ENCODE measurements at places on chromosomes 6 and 20.

DNA sequence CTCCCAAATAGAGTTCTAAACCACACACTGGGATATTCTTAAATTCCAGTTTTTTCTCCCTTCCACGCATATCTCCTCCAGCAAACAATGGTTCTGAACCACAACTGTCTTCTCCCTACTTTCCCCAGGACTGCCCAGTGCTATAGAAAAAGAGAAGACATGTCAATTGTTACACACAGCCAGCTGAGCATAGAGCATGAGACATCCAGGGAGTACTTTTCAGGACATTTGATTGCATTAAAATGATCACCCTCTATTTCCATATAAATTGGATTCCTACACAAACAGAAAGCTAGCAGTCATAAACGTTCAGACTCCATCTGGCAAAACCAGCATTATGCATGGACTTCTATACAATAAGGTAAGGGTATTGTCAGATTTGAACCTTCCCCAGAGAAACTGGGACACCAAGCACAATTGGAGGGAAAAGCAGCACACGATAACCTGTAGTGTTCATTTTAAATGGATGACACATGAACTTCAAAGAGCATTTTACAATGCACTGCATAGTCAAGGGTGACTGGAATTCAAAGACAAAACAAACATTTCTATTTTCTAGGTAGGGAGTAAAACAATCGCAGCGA lies 93.1 kb upstream of the HEY2 start:
- no peak for DNase-seq

GRCh38 chr6:21115111-21115510 lies 478.4 kb upstream of the SOX4 start:
- no peak for DNase-seq

- DNase-seq, result no peak
Measured at GRCh38 chr6:36025260-36025931, 955 bp upstream of the SLC26A8 start.

GRCh38 chr20:58274384-58274783 lies 35.1 kb upstream of the RAB22A start:
- DNase-seq, result no peak

DNA sequence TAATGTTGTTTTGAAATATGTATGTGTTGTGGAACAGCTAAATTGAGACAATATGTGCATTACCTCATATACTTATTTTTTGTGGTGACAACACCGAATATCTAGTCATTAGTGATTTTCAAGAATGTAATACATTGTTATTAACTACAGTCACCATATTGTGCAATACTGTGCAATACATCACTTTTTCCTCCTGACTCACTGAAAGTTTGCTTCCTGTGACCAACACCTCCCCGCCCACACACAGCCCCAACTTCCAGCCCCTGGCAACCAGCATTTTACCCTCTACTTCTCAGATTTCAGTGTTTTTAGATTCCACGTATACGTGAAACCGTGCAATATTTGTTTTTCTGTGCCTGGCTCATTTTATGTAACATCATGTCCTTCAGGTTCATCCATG lies 627.9 kb downstream of the PRKN start:
- no peak for DNase-seq

GRCh38 chr6:24720131-24720603 lies 1.2 kb upstream of the C6orf62 start:
- no peak for DNase-seq

GRCh38 chr6:21404577-21404976 lies 189.0 kb upstream of the SOX4 start:
- DNase-seq, result no peak

GRCh38 chr20:62752671-62753501 lies 43.4 kb upstream of the MRGBP start:
- DNase-seq, result no peak

GRCh38 chr6:124983383-124984083 lies 21.3 kb downstream of the RNF217 start:
- DNase-seq, result no peak

DNA sequence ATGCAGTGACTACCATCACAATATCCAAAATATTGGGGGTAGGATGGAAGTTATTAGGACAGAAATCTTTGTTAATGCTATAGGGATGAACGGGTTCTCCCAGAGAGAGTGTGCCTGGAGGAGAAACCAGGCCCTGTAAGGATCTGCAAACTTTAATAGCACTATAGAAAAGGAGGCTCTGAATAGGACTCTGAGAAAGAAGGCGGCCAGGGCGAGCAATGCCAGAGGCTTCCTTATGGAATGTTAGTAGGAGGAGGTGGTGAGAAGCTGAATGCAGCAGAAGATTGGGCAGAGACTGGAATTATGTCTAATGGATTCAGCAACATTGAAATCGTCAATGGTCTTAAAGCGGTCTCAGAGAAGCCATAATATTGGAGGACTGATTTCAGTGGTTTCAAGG lies 84.6 kb upstream of the SYNDIG1 start:
- no peak for DNase-seq

DNA sequence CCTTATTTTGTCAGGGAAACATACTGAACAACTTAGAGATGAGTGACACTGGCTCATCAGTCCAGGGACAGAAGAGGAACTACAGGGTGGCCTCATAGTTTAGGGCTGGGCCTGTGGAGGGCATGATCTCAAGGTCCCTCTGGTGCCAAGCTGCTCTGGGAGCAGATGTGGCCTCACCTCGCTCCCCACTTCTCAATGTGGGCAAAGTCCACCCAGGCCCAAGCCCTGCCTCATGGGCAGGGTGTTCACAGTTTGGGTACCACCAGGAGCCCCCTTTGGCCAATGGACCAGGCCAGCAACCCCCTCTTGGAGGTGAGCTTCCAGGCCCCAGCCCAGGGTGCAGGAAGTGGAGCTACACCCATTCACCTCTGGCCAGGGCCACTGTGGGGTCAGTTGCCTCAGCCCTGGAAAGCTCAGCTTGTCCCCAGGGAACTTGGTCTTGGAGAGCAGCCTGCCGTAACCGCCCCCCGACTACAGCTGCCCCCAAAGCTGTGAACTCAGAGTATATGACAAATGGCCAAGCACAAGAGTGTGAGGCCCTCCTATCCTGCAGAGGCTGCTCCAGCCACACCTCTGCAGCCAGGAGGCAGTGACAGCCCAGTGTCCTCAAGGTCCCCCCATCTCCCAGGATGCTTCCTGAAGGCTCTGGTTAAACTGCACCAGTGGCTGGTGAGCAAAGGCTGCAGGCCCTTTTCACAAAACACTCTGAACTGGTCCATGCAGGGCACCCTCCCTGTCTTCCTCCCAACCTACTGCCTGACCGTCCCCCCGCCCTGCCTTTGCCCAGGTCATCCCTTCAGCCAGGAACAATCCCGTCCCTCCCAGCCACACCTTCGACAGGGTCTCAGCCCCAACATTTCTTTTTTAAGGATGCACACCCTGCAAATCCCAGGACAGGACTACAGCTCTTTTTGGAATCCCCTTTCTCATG lies 3.6 kb downstream of the ADISSP start:
- no peak for DNase-seq

GRCh38 chr6:41042226-41043055 lies at the start of gene TSPO2:
TSS of gene TSPO2 (plus strand) at chr6:41042467. CDS start at chr6:41042986, 519 bp downstream.
- no peak for DNase-seq

DNA sequence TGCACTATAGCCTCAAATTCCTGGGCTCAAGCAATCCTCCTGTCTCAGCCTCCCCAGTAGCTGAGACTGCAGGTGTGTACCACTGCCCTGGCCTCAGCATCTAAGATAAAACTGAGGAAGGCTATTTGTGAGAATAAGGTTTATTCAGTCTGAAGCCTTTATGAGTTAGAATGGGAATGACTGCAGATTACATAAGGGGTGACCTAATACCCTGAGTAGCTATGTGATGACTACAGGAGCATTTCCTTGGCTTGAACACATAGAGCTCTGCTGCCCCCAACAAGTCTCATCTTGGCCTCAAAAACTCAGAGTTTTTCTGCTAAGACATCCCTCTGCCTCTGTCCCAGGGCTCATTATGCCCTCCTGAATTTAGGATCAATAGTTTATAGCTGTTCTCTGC lies 7.6 kb downstream of the GSS start:
- no peak for DNase-seq

DNA sequence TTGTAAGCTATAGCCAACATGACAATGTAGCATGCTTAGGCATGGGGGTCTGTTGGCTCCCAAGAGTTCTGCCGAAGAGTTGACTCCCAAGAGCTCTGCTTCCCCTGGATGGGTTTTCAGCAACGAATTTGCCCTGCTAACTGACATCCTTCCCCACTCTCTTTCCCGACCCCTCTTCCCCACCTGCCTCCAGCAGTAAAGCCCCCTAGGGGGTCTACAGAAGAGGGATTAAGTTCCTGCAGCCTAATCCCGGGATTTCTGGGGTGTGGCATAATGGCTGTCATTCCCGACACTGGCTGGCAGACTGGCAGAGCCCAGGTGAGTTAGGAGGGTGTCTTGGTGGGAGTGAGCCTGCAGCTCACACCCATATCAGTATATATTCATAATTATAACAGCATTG lies 121.0 kb upstream of the ZNF184 start:
- DNase-seq, result no peak

GRCh38 chr20:10699941-10700340 lies 26.1 kb upstream of the JAG1 start:
- no peak for DNase-seq

- DNase-seq, result no peak
Measured at GRCh38 chr6:16595514-16596120, 165.6 kb downstream of the ATXN1 start.

- no peak for DNase-seq
Measured at GRCh38 chr6:34161857-34162515, 16.1 kb upstream of the GRM4 start.

DNA sequence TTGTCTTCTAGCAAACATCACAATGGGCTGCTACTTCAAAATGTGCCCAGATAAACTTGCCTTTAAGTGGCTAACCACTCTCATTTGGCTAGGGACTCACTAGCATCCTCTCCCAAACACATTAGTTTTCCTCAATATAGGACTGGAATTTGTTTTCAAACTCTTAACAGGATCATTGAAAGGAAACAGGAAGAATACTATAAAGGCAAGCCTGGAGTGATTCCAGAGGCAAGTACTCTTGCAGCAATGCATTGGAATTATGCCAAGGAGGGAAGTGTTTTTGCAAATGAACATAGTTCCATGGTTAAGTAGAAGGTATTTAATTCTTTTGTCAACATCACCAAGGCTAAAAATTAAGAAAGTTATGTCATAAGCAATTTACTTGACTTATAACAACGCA lies 12.2 kb downstream of the EPHA7 start:
- no peak for DNase-seq

DNA sequence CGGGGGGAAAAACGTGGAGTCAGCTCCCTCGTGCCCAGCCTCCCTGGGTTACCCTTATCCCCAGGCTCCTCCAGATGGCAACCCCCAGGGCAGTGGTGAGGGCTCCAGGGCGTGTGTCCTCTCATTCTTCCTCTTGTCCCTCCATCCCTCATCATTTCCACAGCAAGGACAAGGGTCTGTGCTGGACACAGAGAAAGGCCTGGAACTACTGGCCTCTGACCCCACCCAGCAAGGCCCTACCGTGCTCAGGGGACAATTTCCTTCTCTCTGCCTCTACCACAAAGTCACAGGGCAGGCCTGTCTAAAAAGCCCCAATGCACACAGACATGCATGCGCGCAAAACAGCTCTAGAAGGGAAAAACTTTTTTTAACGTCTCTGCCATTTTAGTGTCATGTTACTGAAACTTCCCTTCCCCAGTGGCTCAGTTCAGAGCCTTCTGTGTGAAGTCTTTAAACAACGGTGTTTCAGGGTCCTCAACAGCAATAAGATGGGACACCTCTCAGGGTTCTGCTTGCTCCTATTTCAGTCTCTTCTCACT lies 1.1 kb upstream of the SLC35B2 start:
- no peak for DNase-seq

DNA sequence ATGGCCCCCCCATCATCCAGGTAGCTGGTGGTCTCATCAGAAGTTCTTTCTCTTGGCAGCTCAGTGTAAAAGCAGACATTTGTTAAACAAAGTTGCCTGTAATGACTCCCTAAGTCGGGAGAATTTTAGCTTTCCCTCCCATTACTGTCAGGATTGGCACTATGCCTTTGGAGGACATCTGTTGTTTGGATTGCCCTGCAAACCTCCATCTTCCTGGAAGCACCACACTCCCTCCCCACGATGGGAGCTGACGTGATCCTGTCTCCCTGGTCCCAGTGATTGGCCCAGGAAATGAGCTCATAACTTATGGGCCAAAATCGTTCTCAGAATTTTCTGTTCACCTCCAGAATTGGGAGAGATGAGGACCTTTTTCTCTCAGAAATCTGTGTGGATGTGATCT lies 42.6 kb upstream of the CNR1 start:
- no peak for DNase-seq

DNA sequence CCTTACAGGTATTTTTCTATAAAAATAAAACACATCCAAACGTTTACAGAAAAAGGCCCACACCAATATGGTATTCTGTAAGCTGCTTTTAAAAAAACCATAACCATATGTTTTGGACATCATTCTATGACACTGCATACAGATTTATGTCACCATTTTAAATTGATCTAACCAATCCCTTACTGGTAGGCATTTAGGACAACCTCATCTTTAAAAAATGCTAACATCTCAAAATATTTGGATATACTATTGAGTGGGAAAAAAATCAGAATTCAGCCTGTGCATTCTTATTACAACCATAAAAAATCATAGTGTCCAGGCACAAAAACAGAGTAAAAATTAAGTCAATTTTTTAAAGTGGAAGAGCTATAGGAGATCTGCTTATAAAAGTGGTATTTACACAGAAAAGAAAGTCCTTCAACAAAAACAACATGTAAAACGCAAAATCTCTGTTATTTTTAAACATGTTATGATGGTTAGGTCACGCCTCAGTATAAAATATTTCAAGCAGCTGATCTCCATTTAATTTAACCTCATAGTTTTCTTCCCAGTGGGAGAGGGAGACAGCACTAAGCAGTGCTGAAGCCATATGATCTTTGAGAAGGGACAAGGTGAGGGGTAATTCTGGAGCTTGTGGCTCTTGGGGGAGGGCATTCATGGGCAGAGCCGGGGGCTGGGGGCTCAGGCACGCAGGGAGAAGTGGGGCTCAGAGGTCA lies 21.2 kb downstream of the TRAM2 start:
- DNase-seq, result no peak

GRCh38 chr6:45917439-45917838 lies 98.2 kb downstream of the CLIC5 start:
- DNase-seq, result no peak
